Lower lobe of right lung (tissue), 2 donors: ENCODE measurements at places on chromosomes 16 and 17.

GRCh38 chr17:1347589-1348323 is 52.3 kb downstream of the YWHAE start:
- peaks cover 18% of the 10 kb centered on the region for H3K4me1 ChIP-seq
- peaks cover 93% of the 10 kb centered on the region for H3K36me3 ChIP-seq
- DNase-seq, result peak; percentile 46
- no peaks in the 10 kb centered on the region for H3K27me3 ChIP-seq

DNA sequence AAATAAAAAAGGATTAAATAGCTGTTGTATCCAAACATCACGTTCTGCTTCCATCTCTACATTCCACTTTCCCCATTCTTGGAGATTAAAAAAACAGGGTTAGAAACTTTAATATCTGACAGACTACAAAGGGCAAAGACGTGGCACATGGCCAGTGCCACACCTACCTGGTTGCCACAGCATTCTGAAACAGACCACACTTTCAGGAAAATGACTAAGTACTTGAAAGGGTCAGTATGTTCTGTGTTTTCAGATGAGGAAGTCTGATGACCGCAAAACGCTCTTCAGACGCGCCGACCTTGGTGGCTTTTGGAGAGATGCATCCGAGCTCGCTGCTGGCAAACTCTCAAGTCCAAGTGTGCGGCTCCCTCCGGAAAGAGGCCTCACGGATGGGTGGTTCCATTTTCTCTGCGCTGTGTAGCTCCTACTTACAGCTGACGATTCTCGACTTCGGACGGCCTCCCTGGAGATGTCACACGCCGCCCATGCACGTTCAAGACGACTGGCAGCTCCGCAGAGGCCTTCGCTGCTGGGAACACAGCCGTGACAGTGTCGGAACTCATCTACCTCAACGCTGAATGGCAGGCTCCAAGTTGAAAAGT is 15.5 kb downstream of the MAP1LC3B start:
- no peak overlapping the region for H3K4me3 ChIP-seq
- H3K27me3 ChIP-seq, result no peaks in the 10 kb centered on the region
- peak overlapping the region; percentile 52 for H3K27ac ChIP-seq
- H3K36me3 ChIP-seq, result peaks cover 92% of the 10 kb centered on the region

- peaks cover 13% of the 10 kb centered on the region for H3K36me3 ChIP-seq
- DNase-seq, result no peak
- no peaks in the 10 kb centered on the region for H3K27me3 ChIP-seq
Measured at GRCh38 chr17:50181591-50182560, 16.1 kb downstream of the SGCA start.

- no peaks in the 10 kb centered on the region for H3K36me3 ChIP-seq
- no peak overlapping the region for H3K27ac ChIP-seq
- no peak overlapping the region for H3K4me3 ChIP-seq
- H3K27me3 ChIP-seq, result no peaks in the 10 kb centered on the region
Measured at GRCh38 chr16:6687593-6687992, 645.1 kb upstream of the RBFOX1 start.

GRCh38 chr17:44211281-44212265 is 7.9 kb downstream of the UBTF start:
- peak; percentile 39 for DNase-seq
- H3K27me3 ChIP-seq, result no peaks in the 10 kb centered on the region
- H3K36me3 ChIP-seq, result peaks cover 98% of the 10 kb centered on the region
- H3K27ac ChIP-seq, result no peak overlapping the region

- DNase-seq, result no peak
- H3K27me3 ChIP-seq, result no peaks in the 10 kb centered on the region
- no peak overlapping the region for H3K27ac ChIP-seq
- H3K4me1 ChIP-seq, result peaks cover 4% of the 10 kb centered on the region
- H3K4me3 ChIP-seq, result no peak overlapping the region
Measured at GRCh38 chr17:31721291-31722025, 137.6 kb downstream of the COPRS start.

DNA sequence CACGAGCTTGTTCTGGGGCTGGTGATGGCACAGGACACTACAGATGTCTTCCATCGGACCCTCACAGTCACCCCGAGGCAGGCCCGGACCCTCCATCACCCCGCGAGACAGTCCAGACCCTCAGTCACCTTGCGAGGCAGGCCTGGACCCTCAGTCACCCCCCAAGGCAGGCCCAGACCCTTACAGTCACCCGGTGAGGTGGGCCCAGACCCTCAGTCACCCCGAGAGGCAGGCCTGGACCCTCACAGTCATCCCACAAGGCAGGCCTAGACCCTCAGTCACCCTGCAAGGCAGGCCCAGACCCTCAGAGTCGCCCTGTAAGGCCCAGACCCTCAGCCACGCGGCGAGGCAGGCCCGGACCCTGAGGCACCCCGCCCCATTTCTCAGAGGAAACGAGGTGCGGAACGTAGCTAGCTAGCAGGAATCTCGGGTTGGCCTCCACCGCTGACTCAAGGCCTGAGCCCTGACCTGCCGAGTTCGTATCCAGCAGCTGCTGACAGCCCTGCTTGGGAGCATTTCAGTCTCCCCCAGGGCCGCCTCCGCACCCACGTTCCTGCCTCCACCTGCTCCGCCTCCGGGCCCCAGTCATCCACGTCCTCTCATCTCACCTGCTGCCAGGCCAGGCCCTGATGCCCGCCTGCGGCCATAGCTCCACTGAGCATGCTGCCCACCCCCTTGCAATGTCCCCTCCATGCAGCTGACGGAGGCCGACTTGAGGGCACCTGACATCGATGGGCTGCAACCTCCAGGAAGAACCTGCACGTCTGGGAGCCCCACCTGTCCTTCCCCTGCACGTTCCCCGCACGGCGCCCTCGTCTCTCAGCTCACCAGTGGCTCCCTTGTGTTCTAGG is 28.7 kb downstream of the RPH3AL start:
- H3K36me3 ChIP-seq, result peaks cover 12% of the 10 kb centered on the region
- DNase-seq, result no peak
- H3K27me3 ChIP-seq, result no peaks in the 10 kb centered on the region
- H3K4me3 ChIP-seq, result no peak overlapping the region
- no peak overlapping the region for H3K27ac ChIP-seq

DNA sequence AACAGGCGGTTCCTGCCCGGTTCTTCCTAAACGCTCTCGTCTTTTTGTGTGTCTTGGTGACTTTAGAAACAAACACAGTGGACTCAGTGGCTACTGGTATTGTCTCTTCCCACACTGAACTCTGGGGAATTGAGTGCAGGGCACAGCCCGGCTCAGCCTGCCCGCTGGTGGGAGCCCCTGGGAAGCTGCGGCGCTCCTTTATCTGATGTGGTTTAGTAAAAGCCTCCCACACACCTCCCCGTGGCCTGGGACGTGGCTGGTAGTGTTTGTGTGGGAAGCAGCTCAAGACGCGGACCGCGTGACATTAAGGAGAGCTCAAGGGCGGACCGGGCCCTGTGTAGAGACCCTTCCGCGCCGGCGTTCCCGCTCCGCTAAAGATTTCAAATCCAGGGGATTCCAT is 55.4 kb upstream of the PVALEF start:
- H3K27ac ChIP-seq, result no peak overlapping the region
- no peak overlapping the region for H3K4me3 ChIP-seq

- DNase-seq, result no peak
- H3K27ac ChIP-seq, result no peak overlapping the region
- no peaks in the 10 kb centered on the region for H3K36me3 ChIP-seq
- H3K4me1 ChIP-seq, result peaks cover 27% of the 10 kb centered on the region
- peaks cover 18% of the 10 kb centered on the region for H3K27me3 ChIP-seq
Measured at GRCh38 chr16:85329059-85329812, 217.0 kb upstream of the CIBAR2 start.

GRCh38 chr16:56662357-56663354 is 4.9 kb downstream of the MT1F start:
- H3K36me3 ChIP-seq, result no peaks in the 10 kb centered on the region
- peaks cover 43% of the 10 kb centered on the region for H3K27me3 ChIP-seq
- H3K4me3 ChIP-seq, result peak overlapping the region; percentile 29

DNA sequence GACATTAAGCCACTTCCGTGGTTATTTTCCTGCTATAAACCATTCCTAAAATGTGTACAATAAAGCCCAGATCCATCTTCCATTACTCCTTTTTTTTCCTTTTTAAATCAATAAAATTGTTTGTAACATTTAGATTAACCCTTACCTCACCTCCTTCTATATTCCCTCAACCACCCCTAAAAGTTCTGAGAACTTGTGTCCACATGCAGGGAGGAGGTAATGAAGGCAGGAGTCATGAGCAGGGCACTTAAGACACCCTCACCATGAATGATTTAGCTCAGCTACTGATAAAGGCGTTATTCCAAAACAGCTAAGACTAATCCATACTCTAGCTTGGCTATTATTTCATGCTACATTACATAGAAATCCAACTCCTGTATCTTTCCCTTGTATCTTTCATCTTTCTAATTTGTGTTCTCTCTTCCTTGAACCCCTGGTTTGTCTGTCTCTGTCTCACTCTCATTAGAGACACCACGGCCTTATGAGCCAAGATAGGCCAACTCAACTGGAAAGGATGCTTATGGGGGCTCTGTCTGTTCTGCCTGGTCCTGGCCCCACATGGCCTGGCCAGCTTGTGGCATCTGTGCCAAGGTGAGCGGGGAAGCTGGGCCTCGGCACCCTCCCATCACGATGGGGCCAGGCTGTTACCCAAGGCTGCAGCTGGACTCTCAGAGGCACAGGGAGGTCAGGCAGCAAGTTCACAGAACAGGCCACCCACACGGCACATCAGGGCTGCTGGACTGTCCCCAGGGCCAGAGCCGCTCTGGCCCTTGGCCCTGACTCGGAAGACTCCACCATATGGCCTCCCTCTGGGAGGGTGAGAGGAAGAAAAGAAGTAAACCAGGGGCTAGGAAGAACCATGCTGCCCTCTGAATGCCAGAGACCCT is 294.4 kb downstream of the SOX9 start:
- H3K4me3 ChIP-seq, result no peak overlapping the region
- no peaks in the 10 kb centered on the region for H3K4me1 ChIP-seq
- DNase-seq, result no peak
- no peaks in the 10 kb centered on the region for H3K27me3 ChIP-seq
- no peaks in the 10 kb centered on the region for H3K36me3 ChIP-seq

DNA sequence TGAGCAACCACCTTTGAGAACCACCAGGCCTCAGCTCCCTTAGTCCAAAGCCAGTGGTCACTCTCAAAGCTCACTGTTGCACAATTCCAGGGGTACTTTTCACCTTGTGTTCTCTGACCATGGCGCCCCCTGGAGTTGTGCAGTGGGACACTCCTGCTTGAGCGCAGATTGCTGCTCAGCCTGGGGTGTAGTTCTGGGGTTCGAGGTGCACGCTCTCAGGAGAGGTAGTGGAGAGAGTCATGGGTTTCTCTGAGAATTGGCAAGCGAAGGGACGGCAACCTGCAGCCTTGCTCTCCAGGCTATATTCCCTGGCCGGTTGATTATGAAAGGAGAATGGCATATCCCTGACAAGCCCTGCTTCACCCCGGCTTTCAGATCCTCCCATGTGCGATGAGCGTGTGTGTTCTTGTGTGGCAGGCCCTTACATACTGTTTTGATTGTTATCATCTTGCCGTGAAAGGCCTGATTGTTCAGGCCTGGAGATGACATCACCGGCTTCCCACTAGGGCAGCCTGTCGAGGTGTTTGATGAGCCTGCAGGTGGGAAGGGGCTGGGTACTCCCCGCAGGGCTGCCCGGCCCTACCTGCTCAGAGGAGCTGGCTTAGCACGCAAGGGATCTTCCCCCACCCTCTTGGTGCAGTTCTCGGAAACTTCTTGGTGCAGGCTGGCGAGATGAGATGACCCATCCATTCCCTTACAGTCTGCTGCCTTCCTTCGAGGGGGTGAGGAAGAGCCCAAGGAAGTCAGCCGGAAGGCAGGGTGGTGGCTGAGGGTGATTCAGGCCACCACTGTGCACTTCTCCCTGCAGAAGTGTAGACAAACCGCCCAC is 431.2 kb downstream of the SLC39A11 start:
- H3K4me3 ChIP-seq, result no peak overlapping the region
- H3K27me3 ChIP-seq, result no peaks in the 10 kb centered on the region
- no peak overlapping the region for H3K27ac ChIP-seq
- H3K36me3 ChIP-seq, result no peaks in the 10 kb centered on the region
- DNase-seq, result no peak
- H3K4me1 ChIP-seq, result no peaks in the 10 kb centered on the region

DNA sequence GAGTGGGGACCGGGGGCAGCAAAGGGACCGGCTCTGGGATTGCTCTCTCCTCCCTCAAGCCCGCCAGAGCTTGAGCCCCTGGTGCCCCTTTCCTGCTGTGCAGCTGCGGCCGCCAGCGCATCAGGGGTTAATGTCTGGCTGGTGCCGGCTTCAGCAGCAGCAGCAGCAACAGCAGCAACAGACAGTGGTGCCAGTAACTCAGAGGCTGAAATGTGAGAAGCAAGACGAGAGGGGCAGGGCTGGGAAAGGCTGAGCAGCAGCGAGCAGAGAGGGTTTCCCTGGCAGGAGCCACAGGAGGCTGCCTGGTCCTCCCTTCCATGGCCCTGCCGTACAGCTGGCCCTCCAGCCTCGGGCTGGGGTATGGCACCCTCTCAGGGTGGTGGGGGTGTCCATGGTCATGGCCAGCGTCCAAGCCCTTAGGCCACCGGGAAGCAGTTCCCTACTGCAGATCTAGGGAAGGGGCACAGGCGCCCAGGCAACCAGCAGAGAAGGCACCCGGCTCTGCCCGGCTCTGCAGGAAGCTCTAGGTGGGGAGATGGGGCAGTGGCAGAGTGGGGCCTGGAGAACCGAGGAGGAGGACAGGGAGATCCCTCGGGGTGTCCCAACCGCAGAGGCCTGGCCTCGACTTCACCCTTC is 21.1 kb upstream of the TFAP4 start:
- no peak overlapping the region for H3K4me3 ChIP-seq
- H3K27me3 ChIP-seq, result no peaks in the 10 kb centered on the region

- peaks cover 41% of the 10 kb centered on the region for H3K4me1 ChIP-seq
- peak; percentile 58 for DNase-seq
- H3K27ac ChIP-seq, result peak overlapping the region; percentile 96
- H3K27me3 ChIP-seq, result no peaks in the 10 kb centered on the region
- H3K36me3 ChIP-seq, result peaks cover 6% of the 10 kb centered on the region
Measured at GRCh38 chr16:74700116-74700437, 585 bp downstream of the MLKL start.

DNA sequence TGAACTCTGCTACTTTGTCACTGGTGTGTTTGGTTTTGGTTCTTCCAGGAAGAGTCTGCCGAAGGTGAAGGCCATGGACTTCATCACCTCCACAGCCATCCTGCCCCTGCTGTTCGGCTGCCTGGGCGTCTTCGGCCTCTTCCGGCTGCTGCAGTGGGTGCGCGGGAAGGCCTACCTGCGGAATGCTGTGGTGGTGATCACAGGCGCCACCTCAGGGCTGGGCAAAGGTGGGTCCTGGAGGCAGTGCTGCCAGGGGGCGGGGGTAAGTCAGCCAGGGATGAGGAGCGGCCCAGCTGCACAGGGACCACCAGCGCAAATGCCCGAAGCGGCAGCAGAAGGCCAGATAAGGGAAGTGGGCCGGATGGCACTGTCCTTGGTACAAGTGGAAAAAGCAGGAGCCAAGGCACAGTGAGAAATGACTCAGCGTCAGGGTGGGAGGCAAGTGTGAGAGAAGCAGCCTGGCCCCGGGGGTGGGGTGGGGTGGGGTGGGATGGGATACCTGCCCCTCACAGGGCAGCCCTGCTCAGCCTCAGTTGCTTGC is 41.9 kb downstream of the TMEM11 start:
- no peak overlapping the region for H3K4me3 ChIP-seq
- no peaks in the 10 kb centered on the region for H3K27me3 ChIP-seq
- peaks cover 43% of the 10 kb centered on the region for H3K4me1 ChIP-seq
- DNase-seq, result no peak
- no peak overlapping the region for H3K27ac ChIP-seq
